ENCODE measurements at places on chromosomes 6 and 20.

DNA sequence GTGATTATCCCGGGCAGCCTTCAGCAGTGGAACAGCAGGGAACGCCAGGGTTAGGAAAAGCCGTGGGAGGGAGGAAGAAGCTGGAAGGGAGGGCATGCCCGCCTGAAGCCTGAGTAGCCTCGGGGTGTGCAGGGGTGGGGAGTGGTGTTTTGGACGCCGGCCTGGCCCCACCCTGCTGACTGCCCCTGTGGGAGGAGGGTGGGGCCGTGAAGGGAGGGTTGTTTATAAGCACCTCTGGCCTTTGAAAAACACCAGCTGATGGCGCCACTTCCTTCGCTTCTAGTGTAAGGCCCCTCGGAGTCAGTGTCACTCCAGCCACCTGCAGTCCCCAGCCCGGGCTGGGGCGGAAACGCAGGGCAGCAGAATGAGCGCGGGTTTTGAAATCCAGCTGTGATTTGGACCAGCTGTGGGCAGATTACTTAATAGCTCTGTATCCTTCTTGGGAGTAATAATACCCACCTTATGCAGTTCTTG, 52.8 kb upstream of the BMP6 start:
- no peak for DNase-seq

DNA sequence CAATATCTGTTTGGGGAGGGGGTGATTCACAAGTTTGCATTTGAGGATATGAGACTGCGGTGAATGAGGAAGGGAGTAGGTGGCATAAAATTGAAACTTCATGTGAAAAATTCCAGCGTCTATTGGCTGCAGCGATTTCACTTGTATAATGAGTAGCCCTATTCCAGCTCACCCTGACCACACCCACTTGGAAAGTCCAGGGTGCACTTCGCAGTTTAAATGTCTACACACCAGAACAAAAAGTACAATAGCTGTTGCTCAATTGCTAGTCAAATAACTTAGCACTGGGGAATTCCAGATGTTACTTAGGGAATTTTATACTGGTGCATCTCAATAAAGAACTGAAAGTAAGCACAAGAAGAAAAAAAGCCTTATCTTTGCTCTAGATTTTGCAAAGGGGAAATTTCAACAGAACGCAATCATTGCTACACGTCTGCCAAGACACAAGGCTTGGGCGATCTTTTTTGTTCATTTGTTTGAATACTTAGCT, 6.3 kb downstream of the TNFAIP3 start:
- DNase-seq: peak; percentile 92

- DNase-seq: no peak
Measured at GRCh38 chr6:11766043-11766442, 12.6 kb downstream of the ADTRP start.

DNA sequence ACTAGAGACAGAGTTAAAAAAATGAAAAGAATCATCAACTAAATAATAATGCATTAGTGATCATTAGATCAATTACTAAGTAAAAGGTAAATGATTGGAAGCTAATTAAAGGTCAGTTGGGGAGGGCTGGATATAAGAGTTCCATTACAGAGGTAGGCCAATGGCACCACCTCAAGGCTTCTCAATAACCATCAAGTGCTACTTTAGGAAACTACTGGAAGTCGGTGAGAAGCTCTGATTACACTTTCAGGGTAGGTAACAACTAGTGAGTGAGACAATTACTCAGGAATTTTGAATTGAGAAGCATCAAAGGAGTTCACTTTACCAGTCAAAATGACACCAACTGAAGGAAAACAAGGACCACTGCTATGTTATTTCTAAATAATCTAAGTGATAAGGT, 90.2 kb upstream of the HDAC2 start:
- DNase-seq: no peak

GRCh38 chr6:140202964-140203515, 828.6 kb upstream of the CITED2 start:
- no peak for DNase-seq

GRCh38 chr6:43724914-43725642, 37.5 kb upstream of the MRPS18A start:
- peak; percentile 90 for DNase-seq

DNA sequence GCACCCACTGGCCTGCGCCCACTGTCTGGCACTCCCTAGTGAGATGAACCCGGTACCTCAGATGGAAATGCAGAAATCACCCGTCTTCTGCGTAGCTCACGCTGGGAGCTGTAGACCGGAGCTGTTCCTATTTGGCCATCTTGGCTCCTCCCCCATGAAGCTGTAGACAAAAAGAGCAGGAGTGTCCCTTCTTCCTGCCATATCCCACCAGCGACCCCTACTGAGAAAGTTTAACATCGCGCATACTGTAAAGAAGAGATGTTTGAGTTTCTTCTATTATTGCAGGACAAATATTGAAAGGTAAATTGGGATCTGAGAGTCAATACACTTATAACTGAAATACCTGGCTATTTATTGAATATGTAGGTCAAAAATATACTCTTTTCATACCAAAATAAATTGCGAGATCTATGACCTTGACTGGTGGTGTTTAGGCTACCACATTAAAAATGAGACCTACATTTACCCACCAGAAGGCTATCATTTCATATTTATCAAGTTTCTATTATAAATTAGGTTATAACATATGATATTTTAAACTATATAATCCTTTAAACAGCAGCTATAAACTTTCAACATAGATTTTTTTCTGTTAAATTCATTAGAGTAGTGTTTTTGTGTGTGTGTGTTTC, 586.3 kb downstream of the HTR1B start:
- DNase-seq: no peak
